ENCODE measurements at places on chromosomes 6 and 20. TPM values are rescaled to one million over a fixed set of nuclear protein-coding genes. Genes with fewer than 3 reads are reported as not detected.

HRH3 gene
- not detected for total RNA-seq

GNMT gene
- not detected for total RNA-seq

- no peak for DNase-seq
Measured at GRCh38 chr6:101543796-101544195, 150.3 kb downstream of the GRIK2 start.

DNA sequence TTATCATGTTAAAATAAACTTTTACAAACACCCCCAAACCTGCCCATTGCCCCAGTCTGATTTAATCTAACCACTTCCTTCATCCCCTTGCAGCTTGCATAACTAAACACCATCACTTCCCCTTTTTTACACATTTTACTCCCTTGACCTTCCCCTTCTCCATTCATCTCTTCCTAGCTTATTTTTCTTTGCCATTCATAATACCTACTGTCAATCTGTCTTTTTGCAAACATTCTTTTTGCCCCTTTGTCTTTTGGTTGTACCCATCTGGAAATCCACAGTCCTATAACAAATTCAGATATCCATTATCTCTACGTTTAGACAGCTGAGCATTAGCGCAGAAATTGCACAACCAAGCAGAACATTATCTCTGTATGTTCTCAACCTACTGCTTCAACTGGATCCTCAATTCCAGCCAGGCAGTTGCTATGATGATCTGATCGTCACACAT, 51.2 kb downstream of the C6orf52 start:
- no peak for DNase-seq

- no peak for DNase-seq
Measured at GRCh38 chr6:33828764-33829731, 25.2 kb upstream of the MLN start.

DNA sequence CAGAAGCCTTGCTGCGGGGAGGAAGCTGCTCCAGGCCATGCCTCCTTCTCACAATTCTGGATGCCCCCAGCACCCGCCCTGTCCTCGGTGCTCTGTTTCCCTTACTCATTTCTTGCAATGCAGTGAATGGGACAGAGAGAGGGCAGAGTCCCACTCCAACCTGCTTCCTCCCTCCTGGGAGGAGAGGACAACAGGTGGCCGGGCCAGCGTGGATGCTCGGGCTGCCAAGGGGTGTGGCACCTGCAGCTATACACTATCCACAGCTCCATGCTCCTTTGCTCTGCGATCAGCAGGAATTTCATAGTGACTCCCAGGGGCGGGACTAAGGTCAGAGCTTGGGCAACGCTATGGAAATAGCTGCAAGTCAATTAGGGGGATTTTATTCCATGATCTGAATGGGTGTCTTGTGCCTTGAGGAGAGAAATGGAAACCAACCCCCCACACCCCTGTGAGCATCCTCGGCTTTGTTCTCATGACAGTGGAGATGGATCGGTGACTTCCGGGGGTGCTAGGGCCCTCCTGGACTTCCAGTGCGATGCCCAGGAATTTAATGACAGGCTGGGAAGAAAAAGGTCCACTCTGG, 192.5 kb downstream of the MYLK4 start:
- DNase-seq, result no peak

CST7 gene
- not detected for total RNA-seq

- no peak for DNase-seq
Measured at GRCh38 chr6:142408409-142408808, 106.6 kb downstream of the ADGRG6 start.

VGLL2 gene
- total RNA-seq, result not detected

DNA sequence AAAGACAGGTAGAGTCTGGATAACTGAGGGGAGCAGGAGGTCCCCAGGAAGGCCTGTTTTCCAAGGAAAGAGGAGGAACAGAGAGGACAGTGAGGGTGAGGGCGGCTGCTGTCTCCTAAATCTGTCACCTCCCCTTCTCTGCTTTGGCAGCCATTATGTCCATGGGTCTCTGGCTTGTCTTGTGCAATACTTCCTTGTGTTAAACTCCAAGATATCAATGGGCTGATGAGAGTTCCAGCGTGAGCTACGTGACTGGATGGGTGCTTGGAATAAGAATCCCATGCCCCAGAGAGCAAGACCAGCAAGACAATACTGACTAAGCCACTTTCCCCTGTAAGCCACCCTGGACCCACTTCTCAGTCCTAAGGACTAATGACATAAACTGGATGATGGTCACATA, 26.3 kb upstream of the DNAAF9 start:
- no peak for DNase-seq

SLC22A3 gene
- total RNA-seq, result not detected

GRCh38 chr20:50646483-50646996, 44.8 kb downstream of the RIPOR3 start:
- DNase-seq, result peak; percentile 86

- peak; percentile 61 for DNase-seq
Measured at GRCh38 chr6:43774776-43775534, 4.9 kb downstream of the VEGFA start.

BCAS4 gene
- 47.5 TPM for total RNA-seq

DNA sequence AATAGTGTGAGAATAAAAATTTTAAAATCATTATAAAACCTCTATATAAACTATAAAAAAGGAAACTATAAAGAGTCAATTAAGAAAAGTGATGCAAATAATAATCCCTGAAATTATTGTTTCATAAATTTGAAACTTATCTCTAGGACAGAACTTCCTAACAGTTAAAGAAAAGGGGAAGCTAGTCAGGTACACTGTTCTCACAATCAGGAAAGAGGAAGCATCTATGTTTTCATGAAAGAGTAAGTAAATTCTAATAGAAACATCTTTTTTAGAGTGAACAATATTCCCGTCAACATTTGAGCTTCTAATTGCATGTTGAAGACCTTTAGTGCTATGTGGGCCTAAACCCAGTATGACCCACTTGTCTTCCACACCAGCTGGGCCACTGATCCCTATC, 1.2 kb upstream of the ADGRF1 start:
- no peak for DNase-seq

DNA sequence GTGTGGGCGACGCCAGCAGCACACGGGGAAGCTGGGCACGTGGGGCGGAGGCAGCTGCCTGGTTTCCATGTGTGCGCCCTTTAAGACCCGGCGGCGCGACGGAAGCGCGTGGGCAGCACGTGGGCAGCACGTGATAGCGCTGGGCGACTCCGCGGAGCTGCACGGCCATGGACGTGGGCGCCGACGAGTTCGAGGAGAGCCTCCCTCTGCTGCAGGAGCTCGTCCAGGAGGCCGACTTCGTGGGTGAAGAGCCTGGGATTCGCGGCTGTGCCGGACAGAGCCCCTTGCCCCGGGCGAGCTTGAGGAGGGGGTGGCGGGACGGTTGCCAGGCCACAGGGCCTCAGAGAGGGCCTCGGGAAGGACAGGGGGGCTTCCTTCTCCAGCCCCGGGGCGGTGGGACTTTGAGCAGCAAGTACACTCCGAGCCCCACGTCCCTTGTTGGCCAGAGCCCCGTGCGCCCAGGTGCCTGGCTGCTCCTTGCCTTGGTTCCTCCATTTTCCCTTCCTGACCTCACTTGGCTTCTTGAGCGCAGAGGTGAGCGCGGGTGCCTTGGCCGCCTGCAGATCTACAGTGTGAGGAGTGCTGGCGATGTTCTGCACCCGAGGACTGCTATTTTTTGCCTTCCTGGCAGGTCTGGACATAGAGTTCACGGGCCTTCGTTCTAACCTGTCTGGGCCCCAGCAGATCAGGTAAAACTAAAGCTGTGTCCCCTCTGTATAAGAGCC, at the start of gene PNLDC1:
Gene PNLDC1, plus strand, starts transcription at position 136 of the 725 bp plus-strand sequence. Its CDS starts 32 bp downstream, at position 168.
- no peak for DNase-seq

GRCh38 chr20:51569815-51570738, 27.6 kb upstream of the NFATC2 start:
- no peak for DNase-seq

CASS4 gene
- total RNA-seq, result 26.1 TPM

DNA sequence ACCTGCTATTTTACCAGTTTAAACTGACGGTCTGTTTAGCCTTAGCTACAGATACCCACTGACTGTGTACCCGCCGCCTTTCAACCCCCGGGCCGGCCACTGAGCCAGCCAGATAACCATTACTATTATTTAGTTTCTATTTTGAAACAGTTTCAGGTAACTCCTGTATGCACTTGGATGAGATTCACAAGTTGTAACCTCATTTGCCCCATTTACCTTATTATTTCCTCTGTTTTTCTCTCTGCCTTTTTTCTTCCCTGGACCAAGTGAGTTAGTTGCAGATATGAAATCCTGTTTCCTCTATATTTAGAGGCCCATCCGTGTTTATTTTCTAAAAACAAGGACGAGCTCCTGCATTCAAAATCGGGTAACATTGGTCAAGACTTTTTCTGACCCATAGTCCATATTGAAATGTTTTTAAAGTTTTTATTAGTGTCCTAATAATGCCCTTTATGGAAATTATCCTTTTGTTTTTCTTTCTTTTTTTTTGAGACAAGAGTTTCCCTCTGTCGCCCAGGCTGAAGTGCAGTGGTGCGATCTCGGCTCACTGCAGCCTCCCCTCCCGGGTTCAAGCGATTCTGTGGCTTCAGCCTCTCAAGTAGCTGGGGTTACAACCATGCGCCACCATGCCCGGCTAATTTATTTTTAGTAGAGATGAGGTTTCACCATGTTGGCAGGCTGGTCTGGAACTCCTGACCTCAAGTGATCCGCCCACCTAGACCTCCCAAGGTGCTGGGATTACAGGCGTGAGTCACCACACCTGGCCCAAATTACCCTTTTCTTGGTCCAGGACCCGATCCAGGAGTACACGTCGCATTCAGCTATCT, 767 bp downstream of the AP5S1 start:
- DNase-seq, result no peak

- no peak for DNase-seq
Measured at GRCh38 chr6:129504456-129504855, 205.5 kb downstream of the ARHGAP18 start.

DNA sequence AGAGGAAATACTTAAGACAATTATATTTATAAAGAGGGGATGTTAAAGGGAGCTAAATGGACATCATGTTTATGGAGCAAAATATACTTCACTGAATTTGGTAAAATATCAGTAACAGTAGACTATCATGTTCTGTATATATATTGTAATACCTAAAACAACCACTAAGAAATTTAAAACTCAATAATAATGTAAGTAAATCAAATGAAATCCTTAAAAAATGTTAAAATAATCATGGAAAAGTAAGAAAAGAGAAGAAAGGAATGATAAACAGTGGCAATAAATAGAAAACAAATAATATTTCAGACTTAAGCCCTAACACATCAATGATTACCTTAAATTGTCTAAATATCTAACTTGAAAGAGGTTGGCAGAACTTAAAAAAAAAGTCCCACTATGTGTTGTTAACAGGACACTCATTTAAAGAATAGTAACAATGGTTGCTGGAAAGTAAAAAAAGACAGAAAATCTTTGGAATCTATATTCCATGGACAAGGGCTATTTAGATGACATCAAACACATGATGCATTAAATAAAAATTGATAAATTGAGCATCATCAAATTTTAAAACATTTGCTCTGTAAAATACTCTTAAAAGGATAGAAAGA, 842.2 kb upstream of the MAP3K7 start:
- no peak for DNase-seq

CDH26 gene
- total RNA-seq, result not detected

GPLD1 gene
- total RNA-seq, result 0.28 TPM

DNA sequence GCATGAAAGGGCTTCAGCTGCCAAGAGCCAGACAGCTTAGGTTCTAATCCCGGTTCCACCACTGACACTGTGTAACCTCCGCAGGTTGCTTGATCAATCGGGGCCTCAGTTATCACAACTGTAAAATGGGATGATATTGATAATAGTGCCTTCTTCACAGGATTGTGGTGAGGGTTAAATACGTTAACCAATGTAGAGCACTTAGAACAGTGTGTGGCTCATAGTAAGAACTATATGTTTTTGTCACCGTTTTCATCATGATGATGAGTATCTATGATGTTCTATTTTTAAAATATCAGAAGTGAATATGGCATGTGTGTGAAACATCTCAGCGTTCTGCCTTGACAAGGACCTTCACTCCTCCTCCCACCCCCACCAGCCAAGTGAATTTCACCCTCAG, 10.3 kb upstream of the MAPK13 start:
- DNase-seq, result no peak

DNA sequence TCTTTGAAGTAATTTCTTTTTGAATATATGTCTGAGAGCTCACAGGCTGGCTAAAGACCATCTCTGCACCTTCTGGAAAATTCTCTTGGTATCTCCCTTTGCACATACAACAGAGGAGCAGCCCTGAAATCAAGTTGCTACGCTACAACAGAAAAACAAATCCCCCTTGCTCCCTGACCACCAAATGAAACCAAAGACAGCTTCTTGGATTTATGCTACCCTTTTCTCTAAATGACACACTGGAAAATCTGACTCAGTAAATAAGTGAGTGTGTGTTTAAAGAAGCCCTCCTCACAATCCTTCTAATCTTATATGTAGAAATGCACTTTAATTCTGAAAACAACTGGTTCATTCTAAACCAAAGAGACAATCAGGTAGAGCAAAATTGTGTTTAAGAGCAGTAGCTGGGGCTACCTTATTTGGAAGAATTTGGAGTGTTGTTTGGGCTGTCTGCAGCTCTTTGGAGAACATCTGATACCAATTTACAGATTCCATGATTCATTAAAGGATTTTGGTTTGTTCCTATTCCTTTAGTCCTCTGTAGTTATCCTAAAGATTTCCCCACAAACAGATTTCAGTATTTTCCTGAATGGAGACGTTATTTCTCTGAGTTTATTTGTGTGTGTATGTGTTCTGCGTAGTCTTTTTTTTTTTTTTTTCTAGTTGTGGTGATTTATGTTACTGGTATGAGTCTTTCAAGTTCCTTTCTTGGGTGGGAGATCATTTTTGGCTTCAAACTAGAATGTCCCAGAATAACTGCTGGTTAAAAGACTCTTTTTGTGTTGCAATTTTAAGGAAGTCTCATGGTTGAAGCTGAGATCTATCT, 36.4 kb upstream of the UTRN start:
- DNase-seq, result peak; percentile 72

TINAG gene
- total RNA-seq, result not detected

GRCh38 chr6:112337209-112337638, 9.9 kb upstream of the RFPL4B start:
- peak; percentile 83 for DNase-seq

CD83 gene
- 3.1 TPM for total RNA-seq

FNDC1 gene
- not detected for total RNA-seq

DNA sequence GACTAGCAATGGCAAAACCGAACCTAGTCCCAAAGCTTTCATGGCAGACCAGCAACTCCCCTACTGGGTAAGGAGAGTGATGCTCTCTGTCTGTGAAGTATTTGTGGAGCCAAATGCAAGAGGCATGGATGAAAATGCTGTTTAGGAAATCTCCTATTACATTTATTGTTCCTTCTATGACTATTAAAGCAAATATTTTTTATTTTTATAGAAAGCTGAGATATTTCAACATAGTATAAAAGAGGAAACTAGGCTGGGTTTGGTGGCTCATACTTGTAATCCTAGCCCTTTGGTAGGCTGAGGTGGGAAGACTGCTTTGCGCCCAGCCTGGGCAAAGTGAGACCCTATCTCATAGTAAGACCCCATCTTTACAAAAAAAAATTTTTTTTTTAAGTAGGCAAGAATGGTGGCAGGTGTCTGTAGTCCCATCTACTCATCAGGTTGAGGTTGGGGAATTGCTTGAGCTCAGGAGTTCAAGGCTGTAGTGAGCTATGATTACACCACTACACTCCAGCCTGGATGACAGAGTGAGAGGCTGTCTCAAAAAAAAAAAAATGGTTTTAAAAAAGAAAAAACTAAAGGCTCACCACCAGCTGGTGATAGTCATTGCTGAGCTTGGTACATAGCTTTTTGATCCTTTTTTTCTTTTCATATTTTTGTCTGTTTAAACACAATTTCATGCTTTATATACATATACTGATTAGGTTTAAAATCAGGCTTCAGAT, 11.3 kb downstream of the KDM1B start:
- peak; percentile 60 for DNase-seq

PROKR2 gene
- total RNA-seq, result not detected

PLEKHG1 gene
- total RNA-seq, result 0.28 TPM

- DNase-seq, result no peak
Measured at GRCh38 chr20:10658051-10658823, 15.6 kb downstream of the JAG1 start.
